ENCODE measurements at places on chromosomes 6 and 20.
A peak's percentile ranks its signal among the peaks of the same experiment; 100 is the strongest.

GRCh38 chr6:97145691-97146090 is 137.3 kb downstream of the MMS22L start:
- DNase-seq = peak; percentile 11

GRCh38 chr6:1869769-1870168 is 260.1 kb downstream of the FOXC1 start:
- no peak for DNase-seq

DNA sequence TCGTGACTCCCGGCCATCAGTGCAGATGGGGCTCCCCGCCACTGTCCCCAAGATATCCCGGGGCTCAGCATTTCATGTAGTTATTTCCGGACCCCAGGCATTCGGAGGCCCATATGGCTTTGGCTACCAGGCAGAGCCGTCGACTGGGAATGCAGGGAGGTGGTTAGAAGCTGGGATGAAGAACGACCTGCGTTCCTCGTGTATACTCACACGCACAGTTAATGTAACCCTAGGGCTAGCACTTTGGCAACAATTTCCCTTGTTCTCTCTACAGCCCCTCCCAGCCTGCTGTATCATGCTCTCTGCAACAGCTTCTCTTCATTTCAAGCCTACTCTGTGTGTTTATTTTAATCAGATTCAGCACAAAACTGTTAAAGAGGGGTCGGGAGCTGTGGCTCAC is 240.4 kb downstream of the MYLK4 start:
- DNase-seq = no peak

DNA sequence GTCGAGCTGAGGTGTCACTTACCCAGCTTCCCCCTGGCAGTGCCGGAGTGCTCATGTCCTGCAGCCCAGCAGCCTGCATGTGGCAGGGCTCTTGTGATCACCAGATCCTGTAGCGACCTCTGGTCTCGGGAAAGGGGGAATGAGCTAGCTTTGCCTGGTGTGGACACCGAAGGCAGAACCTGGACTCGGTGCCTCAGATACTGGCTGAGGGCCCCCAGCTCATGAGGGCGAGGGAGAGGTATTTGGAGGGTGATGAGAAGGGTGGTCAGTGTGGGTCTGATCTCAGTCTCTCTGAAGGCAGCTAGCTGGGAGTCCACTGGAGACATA is 26.3 kb downstream of the SUN5 start:
- no peak for DNase-seq

DNA sequence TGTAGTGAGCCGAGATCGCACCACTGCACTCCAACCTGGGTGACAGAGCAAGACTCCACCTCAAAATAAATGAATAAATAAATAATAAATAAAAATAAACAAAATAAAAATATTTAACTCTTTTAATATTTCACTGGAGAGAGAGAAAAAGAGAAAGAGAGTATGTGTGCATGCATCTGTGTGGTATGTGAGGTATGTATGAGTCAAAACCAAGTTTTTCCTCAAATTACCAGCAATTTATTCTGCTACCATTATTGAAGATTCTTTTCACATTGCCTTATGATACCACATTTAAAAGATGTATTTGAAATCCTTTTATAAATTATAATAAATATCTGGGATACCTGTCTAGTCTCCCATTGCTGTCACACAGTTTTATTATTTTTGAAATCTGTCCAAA is 122.1 kb downstream of the CD164 start:
- peak; percentile 21 for DNase-seq

GRCh38 chr6:113102761-113103160 is 754.4 kb upstream of the MARCKS start:
- DNase-seq = no peak

GRCh38 chr20:62822239-62822787 is 5.5 kb downstream of the COL9A3 start:
- no peak for DNase-seq

GRCh38 chr20:1267809-1268374 is 1.8 kb downstream of the SNPH start:
- no peak for DNase-seq

DNA sequence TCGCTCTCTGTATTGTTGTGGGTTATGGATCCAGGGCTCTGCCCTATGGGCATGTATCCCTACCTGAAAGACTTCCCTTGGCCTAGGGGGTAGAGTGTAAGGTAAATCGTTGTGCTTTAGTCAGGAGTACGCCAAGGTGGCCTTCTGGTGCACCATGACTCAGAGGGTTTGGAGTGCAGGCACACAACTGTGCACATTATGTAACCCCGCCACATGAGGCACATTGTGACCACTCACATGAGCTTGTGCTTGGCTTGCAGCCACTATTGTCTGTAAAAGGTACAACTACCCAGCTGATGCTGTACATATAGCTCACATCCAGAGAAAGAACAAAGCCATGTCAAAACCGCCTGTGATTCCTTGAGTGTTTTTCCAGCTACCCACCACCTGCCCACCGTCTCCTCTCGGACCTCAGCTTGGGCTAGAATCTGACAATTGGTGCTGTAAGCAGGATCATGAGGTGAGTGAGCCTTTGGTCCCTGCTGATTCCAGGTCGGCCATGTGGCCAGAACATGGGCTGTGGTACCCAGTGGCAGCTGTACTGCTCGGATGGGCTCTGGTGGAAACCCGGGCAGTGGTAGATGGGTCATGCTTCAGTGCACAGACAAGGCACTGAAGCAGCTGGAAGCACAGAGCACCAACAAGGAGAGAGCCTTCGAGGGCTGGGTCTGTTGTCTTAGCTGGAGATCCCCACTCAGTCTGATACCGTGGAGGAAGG is 33.8 kb downstream of the HDDC2 start:
- no peak for DNase-seq

GRCh38 chr6:158879180-158879579 is 60.0 kb upstream of the EZR start:
- no peak for DNase-seq

- DNase-seq = no peak
Observed at GRCh38 chr6:129908356-129908755, 47.2 kb upstream of the TMEM244 start.

- no peak for DNase-seq
Observed at GRCh38 chr20:58705208-58705926, 12.8 kb downstream of the NPEPL1 start.

GRCh38 chr6:35015996-35016395 is 125.1 kb downstream of the TCP11 start:
- DNase-seq = no peak

DNA sequence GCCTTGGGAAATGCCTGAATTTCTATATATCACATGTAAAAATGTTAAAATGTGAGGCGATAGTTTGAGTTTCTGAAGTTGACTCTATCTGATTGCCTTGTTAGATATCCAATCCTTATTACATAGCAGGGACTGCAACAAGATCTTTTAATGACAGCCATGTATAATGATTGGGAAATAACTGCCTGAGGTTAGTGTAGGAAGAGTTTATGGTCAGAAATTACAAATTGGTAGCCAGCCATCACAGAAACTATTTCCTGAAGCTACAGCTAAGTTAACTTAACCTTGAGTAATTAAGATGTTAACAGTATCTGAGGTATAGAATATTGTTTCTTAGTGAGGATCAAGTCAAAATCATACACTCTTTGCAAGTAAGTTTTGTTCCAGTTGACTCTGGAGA is 41.0 kb downstream of the AKIRIN2 start:
- no peak for DNase-seq

DNA sequence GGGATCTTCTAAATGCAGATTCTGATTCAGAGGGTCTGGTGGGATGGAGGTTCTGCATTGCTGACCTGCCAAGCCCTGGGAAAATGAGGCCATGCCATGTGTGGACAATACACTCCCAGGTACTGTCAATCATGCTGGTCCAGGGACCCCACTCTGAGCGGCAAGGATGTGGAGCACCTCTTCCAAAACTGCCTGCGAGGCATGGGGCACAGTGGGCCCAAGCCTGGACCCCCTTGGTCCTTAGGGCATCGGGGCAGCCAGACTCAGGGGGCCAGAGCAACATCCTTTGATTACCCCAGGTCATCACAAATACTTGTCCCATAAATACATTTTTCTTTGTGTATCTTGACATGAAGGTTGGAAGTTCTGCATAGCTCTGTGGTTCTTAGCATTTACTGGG is 76.8 kb upstream of the NXT1 start:
- DNase-seq = no peak

DNA sequence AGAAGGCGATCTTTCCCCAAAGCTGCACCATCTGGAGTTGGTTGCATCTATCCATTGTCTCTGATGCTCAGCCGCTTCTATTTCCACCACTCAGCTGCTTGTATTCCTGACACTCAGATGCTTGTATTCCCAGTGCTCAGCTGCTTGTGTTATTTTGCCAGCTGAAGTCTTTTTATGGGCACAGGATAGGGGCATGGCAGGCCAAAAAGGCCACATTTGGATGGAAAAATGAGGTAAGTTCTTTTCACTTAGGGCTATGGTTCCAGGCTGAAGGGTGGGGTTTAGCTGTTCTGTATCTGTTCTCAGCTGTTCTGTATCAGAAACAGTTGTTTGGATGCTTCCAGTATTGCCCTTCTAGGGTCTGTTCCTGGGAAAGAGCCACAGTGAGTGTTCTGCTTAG is 944.9 kb downstream of the QKI start:
- DNase-seq = no peak

DNA sequence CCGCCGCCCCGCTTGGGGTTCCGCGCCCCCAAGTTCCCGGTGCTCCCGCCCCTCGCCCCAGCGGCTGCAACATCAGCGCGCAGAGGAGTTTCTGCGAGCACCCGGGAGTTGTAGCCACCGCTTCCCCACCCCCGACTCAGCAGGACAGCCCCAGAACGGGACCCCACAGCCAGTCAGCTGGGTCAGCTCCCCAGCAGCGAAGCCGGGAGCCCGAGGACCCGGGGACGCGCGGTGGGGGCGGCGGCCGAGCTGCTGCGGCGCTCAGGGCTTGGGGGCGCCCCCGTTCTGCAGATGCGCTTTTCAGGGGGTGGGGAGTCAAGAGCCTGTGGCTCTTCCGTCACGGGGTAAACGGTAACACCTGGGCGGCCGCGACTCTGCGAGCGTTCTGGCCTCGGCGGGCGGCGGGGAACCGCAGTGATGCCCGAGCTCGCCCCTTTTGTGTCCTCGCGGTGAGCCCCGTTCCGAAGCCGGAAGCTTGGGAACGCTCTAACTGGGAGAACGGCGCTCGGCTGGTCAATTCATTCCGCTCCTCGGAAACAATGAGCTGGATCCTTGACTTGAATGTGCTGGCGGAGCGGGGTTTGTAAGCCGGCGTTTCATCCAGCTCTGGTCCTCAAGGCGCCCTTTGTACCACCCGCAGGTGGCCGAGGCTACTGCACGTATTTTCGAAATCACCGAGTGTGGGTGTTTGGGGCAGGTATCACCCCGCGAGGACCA is 774 bp downstream of the PLEKHG1 start:
- DNase-seq = peak; percentile 55

DNA sequence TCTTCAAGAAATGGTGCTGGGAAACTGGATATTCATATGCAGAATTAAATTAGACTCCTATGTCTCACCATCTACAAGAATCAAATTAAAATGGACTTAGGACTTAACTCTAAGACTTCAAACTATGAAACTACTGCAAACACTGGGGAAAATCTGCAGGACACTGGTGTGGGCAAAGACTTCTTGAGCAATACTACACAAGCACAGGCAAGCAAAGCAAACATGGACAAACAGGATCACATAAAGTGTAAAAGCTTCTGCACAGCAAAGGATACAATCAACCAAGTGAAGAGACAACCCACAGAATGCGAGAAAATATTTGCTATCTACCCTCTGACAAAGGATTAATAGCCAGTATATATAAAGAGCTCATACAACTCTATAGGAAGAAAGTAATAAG is 1161.1 kb upstream of the CITED2 start:
- DNase-seq = no peak

GRCh38 chr6:64803470-64804166 is 903.4 kb downstream of the EYS start:
- DNase-seq = no peak

GRCh38 chr20:31608251-31608945 is 3.3 kb downstream of the ID1 start:
- no peak for DNase-seq

GRCh38 chr6:49556429-49556837 is 6.0 kb downstream of the C6orf141 start:
- peak; percentile 87 for DNase-seq

- no peak for DNase-seq
Observed at GRCh38 chr6:98836025-98836961, 1.9 kb downstream of the POU3F2 start.

DNA sequence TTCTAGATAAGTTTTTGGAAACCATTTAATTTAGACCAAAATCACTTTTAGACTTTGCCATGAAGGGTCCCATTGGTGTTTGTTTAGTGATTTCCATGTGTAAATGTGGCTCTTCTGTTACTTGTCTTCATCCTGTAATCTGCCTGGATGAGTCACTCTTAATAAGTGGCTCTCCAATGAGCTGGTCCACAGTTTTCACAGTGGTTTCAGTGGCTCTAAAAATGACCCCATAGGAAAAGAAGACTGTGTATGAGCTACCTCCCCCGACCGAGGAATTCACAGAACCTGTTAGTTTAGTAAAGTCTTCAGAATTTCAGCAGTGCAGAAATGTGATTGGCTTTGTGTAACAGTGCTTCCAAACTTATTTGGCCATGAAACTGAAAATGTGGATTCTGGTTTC is 492.0 kb upstream of the MARCKS start:
- peak; percentile 60 for DNase-seq

DNA sequence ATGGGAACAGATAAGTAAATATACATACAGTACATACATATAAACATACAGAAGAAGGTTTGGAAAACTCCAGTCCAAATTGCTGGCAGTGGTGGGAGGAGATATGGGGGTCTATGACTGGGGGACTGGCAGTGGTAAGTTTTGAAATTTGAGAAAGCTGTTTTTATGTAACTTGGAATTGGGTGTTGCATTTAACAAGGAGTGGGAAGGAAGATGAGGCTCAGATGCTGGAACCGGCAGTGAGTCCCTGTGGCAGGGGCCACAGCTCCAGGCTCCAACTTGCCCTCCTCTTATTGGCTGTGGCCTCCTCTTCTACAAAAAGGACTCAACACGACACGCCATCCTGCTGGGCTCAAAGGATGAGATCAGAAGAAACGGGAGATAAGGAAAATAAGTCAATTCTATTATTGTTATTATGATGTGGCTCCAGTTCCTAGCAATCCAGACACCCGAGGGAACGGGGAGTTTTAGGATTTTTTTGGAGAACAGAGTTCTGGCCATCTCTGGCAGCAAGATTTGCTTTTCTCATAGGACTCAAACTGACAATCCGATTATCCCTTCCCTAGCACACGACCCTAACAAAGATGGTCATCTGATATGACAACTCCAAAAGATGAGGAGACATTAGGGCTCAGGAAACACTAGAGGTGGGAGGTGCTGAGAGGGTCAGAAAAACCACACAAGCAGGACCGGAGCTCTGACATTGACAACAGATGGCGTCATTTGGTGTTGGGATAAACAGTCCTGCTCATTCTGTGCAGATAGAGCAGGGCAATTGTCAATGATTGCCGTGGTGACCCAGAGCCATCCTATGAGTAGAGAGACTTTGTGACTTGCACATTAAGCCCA is 6.0 kb upstream of the TGM2 start:
- DNase-seq = no peak

GRCh38 chr6:132736239-132736638 is 21.5 kb downstream of the VNN2 start:
- DNase-seq = peak; percentile 44

All from foreskin keratinocyte (primary cell).